ENCODE measurements at places on chromosomes 6 and 20. TPM values are rescaled to one million over a fixed set of nuclear protein-coding genes. Genes with fewer than 3 reads are reported as not detected.

GRCh38 chr6:149331043-149331807 is 13.7 kb downstream of the TAB2 start:
- DNase-seq: no peak

DNA sequence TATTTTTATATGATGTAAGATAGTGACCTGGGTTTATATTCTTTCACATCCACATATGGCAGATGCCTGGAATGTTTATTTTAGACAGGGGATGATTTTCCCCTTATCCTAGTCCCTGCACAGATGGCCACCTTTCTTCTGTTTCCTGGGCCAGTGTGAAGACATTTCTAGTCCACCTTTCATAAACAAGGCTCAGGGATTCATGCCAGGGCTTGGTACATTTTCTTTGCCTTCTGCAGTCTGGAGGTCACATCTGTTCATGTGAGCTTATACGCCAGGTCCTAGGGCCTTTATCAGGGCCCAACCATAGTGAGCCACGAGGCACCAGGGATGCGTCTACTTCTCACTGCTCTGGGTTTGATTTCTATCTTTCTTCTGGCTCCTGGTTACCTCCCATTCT is 38.0 kb upstream of the ERVFRD-1 start:
- DNase-seq: no peak

GRCh38 chr6:141482796-141483597 is 649.7 kb upstream of the GJE1 start:
- DNase-seq: no peak

- peak; percentile 28 for DNase-seq
Measured at GRCh38 chr6:110542311-110543024, 66.1 kb upstream of the SLC22A16 start.

The MRS2 gene
- total RNA-seq: 18.3 TPM

Data from fibroblast of the aortic adventitia (primary cell).